Cerebellar nuclear complex (tissue), 1 donor: ENCODE measurements at places on chromosomes 6 and 20.

GRCh38 chr20:45589725-45590124 lies 10.6 kb upstream of the WFDC8 start:
- DNase-seq: no peak

- no peak for DNase-seq
Observed at GRCh38 chr6:120965814-120966213, 368.5 kb downstream of the TBC1D32 start.

- no peak for DNase-seq
Observed at GRCh38 chr6:3090013-3090412, 21.7 kb downstream of the RIPK1 start.

- no peak for DNase-seq
Observed at GRCh38 chr6:118744261-118744941, 93.0 kb upstream of the CEP85L start.

DNA sequence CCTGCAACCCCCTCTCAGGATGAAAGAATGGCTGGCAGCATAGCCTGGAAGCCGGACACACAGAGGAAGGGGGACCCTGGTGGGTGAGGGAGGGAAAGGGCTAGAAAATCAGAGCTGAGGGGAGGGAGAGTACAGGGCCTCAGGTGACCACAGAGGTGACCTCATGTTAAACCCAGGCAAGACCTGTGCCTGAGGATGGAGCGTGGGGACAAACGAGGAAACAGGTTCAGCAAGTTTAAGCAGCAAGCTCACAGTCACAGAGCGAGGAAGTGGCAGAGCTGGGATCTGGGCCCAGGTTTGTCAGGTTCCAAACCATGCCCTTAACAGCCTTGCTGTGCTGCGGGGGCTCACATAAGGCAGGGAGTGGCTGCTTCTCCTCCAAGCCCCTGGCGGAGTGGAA lies 4.0 kb upstream of the BPI start:
- DNase-seq: no peak

GRCh38 chr20:52457826-52458225 lies 266.2 kb upstream of the ZFP64 start:
- DNase-seq: no peak

DNA sequence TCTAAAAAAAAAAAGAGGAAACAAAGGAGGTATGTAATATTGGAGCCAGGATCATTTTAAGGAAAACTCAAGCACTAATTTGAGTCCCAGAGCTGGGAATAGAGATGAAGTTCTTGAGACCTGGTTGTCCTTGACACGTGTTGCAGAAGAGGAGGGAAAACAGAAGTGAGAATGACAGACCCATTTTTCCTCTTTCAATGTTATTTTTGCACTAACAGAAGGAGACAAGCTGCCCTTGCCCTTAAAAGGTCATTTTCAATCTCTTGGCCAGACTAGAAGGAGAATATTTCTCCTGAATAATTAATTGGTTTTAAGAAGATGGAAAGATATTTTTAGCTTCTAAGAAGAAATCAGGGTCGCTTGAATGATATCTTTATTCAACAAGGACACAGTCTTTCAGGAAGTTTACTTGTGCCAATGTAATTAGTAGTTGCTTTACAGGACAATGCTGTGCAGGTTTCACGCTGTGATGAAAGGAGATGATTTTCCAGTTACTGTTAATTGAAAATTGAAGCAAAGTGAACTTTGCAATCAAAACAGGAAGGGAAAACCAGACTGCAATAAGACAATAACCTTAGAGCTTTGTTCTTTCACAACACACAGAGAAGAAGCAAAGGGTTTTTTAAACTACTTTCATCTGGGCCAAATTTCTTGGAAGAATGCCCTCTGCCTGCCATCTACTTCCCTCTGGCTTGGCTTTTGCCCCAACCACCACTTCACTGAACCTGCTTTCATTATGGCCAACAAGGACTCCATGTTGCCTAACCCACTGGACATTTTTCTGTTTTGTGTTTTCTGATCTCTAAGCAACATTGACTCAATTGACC lies 107.8 kb upstream of the SHLD1 start:
- no peak for DNase-seq

DNA sequence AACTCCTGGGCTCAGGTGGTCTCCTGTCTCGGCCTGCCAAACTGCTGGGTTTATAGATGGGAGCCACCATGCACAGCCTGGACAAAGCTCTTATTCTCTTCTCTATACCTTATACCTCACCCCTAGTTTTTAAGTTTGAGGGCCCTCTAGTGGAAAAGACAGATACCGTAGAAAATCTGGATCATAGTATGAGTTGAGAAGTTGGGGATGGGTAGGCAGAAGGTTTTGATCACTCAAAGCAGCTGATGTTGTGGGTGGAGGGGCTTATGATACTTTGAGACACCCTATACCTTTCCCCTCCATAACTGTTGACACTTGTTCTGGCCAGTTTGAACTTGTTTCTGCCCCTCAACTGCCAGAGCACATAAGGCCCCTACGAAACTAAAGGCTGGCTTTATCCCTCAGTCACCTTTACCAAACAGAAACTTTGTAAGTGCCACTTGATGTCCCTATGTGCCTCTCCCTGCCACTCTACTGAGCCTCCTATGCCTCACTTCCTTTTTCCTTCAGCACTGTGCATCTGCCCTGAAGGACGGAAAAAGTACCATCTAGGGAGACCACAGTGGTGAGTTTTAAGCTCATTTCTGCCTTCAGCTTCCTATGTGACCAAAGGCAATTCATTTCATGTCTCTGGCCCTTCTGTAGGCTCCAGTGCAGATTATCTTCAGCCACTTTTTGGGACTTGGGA lies 28.6 kb downstream of the RALY start:
- DNase-seq: no peak

- no peak for DNase-seq
Observed at GRCh38 chr6:139881728-139882211, 507.3 kb upstream of the CITED2 start.

DNA sequence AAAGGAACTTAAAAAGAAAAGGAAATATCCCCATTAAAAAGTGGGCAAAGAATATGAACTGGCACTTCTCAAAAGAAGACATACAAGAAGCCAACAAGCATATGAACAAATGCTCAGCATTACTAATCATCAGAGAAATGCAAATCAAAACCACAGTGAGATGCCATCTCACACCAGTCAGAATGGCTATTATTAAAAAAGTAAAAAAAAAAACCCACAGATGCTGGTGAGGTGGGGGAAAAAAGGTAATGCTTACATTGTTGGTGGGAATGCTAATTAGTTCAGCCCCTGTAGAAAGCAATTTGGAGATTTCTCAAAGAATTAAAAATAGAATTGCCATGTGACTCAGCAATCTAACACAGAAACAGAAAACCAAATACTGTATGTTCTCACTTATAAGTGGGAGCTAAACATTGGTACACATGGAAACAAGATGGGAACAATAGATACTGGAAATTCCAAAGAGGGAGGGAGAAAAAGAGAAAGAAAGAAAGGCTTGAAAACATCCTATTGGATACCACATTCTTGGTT lies 437.1 kb downstream of the GRIK2 start:
- no peak for DNase-seq

DNA sequence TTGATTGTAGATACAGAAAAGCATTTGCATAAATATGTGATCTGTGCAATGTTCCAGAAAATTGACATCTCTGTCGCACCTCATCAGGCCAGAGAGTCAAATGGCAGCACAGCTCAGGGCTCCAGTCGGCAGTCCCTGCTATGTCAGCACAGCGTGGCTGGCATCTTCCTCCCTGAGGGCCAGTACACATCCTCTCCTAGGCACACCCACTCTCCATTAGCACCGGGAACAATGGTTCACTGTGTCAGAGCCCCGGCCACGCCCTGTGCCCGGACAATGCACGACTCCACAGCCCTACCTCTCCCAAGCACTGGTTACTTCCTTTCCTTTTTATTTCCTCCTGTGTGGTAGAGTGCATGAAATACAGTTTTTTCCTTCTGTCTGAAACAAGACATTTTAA lies 114.9 kb downstream of the FOXC1 start:
- no peak for DNase-seq

DNA sequence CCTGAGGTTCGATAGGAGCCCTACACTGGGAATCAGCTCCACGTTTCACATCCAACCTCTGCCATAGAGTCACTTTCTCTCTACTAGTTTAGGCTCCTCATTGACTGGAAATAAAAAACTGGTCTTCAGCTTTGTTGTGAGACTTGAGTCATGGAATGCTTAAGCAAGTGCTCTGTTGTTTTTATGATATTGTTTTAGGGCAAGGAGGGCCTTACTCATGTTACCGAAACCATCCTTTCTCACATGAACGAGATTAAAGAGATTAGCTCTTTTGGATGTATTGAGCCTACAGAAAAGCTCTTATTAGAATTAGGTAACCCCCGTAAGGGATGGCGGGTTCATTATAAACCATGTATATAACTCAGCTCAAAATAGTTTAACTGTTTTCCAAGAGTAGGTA lies 6.9 kb upstream of the MOCS1 start:
- no peak for DNase-seq

DNA sequence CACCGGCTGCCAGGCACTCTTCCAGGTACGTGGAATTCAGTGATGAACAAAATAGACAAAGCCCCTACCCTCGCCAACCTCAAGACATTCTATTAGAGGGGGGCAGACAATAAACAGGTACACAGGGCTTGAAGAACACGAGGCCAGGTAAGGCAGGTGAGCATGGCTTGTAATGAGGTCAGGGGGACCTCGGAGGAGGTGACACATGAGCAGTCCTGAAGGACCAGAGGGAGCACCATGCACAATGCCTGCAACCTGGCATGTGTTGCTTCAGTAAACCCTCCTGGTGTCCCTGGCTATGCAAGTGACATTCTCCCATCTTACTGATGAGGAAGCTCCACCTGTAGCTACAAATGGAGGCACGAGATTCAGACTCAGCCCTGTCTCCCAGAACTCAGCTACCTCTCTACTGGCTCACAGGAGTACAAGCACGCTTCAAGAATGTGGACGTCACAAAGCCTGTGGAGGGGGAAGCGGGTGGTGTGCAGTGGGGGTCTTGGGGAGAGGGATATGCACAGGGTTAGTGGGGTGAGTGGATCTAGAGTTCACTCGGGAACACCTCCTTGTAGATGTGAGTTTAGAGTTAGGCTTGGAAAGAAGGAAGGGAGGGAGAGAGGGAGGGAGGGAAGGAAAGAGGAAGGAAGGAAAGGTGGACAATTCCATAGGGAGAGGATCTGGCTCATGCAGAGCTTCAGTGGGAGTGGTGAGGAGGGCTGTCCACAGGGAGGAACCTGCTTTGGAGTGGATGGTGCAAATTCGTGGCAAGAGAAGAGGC lies 7.6 kb upstream of the MAPK13 start:
- no peak for DNase-seq

GRCh38 chr6:138817799-138818198 lies 21.9 kb downstream of the ECT2L start:
- DNase-seq: no peak

DNA sequence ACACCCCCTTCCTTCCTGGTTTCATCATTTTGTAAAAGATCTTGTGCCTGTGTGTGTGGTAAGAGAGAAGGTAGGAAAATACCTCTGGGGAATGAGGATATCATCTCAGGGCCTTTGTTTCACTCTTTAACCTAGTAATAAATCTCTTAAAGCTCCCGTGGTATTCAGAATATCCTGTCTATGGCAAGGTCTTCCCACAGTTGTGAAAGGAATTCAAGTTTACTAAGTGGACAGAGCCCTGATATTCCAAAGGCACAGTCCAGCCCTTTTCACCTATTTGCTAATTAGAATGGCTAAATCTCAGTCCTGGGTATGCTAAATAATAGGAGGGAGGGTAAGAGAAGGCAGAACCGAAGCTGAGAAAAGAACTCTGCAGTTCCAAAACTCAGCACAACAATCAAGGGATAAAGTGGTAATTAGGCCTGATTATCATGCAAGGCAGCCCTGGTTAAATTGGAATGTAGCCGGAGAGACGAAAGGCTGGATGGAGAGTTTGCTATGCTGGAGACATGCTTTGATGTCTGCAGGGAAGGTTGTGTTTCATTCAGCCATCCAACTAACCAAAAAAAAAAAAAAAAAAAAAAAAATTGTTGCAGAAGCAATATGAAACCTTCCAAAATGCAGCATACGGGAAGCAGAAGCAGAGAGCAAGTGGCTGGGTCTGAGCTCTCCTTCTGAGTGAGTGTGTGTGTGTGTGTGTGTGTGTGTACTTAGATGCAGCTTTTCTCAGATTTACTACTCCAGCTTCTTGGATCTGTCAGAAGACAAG lies 28.5 kb upstream of the PIM1 start:
- DNase-seq: no peak

GRCh38 chr6:9806195-9806594 lies 608.7 kb downstream of the TFAP2A start:
- DNase-seq: no peak

DNA sequence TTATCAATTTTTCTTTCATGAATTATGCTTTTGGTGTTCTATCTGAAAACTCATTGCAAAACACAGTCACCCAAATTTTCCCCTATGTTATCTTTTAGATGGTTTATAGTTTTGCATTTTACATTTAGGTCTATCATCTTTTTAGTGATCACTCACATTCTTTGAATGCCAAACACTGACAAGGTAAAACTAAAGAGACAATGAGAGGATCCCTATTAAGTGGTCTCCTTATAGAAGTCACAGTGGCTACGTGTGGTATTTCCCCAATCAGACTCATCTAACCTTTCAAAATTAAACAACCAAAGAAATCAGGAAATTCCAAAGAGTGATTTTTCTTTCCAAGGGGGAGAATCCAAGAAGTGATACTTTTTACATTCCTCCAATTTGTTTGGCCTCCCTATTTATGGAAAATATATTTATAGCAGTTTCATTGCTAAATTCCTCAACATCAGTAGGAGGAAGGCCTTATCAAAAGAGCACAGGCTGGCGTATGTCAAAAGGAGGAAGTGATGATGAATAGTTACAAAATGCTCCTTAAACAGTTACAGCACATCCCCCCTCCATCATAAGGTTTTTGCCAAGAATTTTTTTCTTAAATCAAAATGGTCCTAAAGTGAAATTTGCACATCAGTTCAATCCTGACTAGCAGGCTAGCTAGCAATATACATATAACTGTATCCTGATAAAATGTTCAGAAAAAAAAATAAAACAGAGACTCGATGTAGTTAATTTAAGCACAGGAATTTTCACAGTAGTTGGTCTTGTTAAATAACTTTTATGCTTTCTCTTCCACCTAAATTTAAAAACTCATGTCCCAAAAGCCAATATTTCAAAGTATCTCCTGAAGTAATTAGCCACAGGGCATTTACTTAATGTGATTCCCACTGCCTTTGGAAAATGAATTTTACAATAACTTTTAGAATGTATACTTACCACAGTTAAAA lies 76.2 kb upstream of the IPCEF1 start:
- DNase-seq: no peak
